ENCODE measurements at places on chromosomes 5 and 9.

GRCh38 chr5:89105171-89105695 is 222.2 kb upstream of the MEF2C start:
- DNase-seq, result peak; percentile 25

GRCh38 chr5:93708442-93708841 is 33.0 kb downstream of the POU5F2 start:
- DNase-seq, result no peak

DNA sequence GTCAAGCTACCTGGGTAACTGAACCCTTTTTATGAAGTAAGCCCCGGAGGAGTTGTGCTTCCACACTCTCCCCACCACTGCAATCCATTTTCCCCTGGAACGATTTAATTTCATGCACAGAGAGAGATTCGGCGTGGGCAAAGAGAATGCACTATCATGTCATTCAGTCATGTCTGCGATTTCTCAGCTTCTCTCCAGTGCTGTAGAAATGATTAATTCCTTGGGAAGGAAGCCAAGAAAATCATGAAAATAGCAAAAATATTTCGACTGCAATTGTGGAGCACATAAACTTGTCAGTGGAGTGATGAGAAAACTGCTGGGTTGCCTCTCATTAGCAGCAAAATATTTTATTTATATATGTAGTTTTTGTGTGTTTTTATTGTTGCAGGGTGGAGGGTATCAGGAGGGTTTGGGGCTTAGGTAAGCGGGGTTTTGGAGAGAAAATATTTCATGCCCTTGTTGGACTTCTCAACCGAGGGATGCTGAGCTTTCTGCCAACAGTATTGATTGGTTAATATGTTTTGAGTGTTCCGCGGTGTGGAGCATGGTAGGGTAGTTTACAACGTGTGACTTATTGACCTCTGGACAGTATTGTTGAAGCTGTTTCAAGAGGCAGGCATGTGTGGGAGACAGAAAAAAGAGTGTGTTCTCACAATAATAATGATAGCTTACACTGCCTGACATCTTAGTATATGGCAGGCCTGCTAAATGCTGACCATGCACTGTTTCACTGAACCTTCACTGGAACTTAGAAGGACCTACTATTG is 69.3 kb downstream of the SGCD start:
- DNase-seq, result peak; percentile 86

- no peak for DNase-seq
Observed at GRCh38 chr5:89638871-89639270, 755.9 kb upstream of the MEF2C start.

- DNase-seq, result no peak
Observed at GRCh38 chr5:53549792-53550191, 10.6 kb upstream of the NDUFS4 start.

DNA sequence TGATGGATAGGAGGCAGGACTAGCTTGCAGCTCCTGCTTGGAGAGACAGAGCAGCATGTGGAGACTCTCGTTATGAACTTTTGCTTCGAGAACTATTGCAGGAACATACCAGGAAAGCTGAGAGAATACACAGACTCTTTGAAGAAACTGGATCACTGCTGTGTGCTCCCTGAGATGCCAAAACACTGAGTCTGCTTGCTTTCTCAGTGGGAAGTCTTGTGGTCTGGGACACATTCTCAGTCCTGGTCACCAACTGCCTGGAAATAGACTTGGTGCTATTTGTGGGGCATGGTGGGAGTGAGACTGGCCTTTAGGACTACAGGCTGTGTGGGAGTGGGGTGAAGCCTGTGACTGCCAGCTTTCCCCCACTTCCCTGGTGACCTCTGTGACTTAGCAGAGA is 252.6 kb downstream of the MED10 start:
- DNase-seq, result no peak

- DNase-seq, result peak; percentile 68
Observed at GRCh38 chr5:55847837-55848236, 3.3 kb upstream of the IL31RA start.

- DNase-seq, result no peak
Observed at GRCh38 chr5:87132696-87133095, 135.0 kb upstream of the RASA1 start.

- DNase-seq, result no peak
Observed at GRCh38 chr5:81854485-81854884, 103.6 kb upstream of the SSBP2 start.

GRCh38 chr5:8560776-8561175 is 691.8 kb downstream of the MTRR start:
- DNase-seq, result peak; percentile 8

DNA sequence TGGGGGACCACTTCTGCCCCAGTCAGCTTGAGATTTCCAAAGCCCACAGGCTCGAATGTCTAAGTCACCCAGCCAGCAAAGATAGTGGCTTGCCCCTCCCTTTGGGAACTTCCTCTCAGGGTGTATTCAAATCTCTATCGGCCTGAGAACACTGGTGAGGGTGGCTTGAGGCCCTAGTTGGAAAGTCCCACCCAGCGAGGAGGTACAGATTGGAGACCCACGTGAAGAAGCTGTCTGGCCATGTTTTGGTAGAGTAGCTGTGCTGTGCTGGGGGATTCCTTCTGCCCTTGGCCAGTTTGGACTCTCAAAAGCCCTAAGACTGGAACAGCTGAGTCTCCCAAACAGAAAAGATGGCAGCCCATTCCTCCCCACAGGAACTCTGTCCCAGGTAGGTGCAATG is 172.7 kb upstream of the RIOK2 start:
- no peak for DNase-seq

GRCh38 chr9:136622538-136622948 is 40.2 kb upstream of the EGFL7 start:
- DNase-seq, result no peak

DNA sequence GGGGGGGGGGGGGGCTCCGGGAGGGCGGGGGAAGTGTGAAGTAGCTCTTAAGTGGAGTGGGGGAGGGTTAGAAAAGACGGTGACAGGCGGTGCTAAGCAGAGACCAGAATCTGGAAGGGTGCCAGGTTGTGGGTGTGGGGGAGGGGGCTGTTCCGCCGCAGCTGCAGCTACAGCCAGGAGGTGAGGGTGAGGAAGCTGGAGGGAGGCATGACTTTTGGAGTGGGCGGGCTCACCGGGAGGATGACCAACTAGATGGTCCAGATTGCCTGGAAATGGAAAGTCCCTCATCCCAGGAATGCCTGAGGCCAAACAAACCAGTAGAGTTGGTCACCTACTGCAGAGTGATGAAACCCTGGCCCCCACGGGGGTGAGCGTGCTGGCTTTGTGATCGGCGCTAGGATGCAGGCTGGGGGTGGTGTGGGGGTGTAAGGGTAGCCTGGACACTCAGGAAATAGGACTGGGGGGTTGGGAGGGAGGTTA is 158.1 kb upstream of the SHB start:
- DNase-seq, result peak; percentile 86

GRCh38 chr5:136736021-136736420 is 370.7 kb upstream of the TRPC7 start:
- no peak for DNase-seq

DNA sequence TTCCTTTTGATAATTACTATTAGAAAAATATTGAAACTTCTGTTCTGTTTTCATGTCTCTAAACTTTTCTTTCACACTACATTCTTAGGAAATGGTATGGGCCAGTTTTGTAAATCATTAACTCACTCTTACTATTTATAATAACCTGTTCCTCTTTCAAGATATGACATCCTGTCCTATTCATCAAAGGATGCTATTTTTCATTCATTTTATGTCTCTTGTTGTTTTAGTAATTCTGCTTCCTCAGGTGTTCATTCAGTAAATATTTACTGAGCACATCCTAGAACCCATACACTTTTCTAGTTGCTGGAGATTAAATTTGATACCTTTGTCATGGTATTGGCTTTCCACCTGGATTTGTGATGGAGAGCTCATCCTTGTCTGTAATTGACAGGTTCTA is 58.0 kb downstream of the GDA start:
- DNase-seq, result no peak

- no peak for DNase-seq
Observed at GRCh38 chr5:17398866-17399835, 98.9 kb upstream of the TAF11L2 start.

GRCh38 chr9:87861332-87861731 is 21.3 kb upstream of the SPATA31E1 start:
- no peak for DNase-seq

Measured in fibroblast of skin of abdomen (primary cell).